ENCODE measurements at places on chromosomes 7 and 10.

DNA sequence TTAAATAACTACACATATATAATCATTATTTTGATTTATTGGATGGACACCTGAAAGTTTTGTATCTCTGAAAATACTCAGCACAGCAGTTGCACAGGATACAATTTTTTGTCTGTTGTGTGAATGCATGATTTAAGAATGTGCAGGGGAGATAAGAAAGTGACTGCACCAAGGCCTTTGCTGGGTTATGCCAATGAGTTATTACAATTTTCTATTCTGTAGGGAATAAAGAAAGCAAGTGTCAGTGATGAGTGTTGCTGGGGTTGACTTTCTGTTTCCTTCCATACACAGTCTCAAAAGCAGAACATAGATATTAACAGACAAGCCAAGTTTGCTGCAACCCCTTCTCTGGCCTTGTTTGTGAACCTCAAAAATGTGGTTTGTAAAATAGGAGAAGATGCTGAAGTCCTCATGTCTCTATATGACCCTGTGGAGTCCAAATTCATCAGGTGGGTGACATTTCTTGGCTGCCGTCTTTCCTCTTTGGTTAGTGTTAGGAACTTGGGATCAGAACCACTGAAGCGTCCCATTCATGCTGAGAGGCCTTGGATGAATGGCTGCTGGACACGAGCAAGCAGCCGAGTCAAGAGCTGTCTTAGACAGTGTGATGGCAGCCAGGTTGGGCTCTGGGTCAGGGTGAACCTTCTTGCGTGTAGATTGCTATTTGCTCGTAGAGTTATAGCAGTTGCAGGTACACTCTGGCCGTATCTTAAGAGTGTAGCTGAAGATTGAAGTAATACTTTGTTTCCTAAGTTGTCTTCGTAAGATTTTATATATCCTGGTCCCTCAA, 92.8 kb downstream of the DOCK1 start:
- no peak for DNase-seq

DNA sequence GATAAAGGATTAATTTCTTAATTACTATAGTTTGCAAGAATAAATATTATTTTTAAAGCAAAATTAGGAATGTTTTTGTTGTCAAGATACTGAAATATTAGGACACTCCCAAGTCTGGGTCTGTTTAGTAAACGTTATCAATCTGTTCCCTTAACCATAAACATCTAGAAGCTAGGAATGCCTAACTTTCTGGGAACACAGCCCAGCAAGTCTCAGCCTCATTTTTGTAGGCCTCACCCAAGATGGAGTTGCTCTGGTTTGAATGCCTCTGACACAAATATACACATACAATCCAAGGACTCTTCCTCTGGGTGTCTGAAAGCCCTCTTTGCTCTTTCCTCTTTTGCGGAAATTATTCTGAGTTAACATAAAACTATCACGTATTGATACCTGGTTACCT, 487.4 kb upstream of the CELF2 start:
- no peak for DNase-seq

GRCh38 chr7:5477723-5478531, 54.3 kb upstream of the TNRC18 start:
- no peak for DNase-seq

DNA sequence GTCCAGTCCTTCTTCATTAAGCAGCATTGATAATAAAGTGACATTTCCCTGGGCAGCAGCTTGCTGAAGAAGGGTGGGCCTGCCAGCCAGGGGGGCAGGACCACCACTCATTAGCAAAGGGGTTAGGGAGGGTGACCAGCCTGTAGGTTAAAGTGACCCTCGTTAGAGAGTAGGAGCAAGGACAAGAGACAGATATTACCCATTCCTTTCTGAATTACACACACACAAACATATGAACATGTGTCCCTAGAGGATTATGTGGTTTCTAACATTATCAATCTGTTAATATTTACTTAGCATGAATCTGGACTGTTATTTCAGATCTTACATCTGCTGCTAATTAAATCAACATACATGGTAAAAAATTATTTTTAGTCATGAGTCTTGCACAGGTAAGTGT, 88.9 kb downstream of the CTTNBP2 start:
- DNase-seq, result no peak

GRCh38 chr7:29480451-29480850, 83.2 kb upstream of the PRR15 start:
- no peak for DNase-seq

DNA sequence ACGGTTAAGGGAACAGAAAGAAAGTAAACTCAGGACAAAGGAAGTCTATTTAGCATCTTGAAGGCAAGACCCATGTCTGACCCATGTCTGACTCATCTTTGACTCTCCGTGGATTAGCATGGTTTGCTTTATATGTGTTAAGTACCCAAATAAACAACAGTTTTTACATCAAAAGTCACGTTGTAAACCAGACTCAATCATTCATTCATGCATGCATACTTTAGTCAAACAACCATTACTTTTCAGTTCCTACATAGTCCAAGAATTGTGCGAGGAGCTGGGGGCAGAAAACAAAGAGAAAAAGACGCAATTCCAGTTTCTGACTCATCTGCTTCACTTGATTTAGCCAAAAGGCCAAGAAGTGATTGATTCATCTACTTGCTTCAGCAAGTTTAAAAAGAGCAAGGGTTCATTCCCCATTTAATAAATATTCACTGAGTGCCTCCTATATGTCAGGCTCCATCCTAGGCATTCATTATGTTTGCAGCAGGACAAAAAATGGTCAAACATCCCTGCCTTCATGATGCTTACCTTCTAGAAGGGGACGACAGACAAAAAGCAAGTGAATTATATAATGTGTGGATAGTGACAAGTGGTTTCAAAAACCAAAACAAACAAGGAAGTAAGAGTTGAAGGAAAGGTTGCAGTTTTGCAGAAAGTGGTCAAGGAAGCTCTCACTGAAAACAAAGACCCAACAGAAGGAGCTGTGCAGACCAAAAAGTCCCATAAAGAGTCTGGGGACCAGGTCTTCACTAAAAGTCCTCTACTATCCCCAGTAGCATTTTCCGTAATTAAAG, 116.2 kb downstream of the FAM107B start:
- DNase-seq, result peak; percentile 78

- no peak for DNase-seq
These were observed 101.7 kb upstream of the SVIL start for GRCh38 chr10:29736366-29737073.

- peak; percentile 56 for DNase-seq
These were observed 98.3 kb upstream of the ARHGAP21 start for GRCh38 chr10:24821986-24822385.

DNA sequence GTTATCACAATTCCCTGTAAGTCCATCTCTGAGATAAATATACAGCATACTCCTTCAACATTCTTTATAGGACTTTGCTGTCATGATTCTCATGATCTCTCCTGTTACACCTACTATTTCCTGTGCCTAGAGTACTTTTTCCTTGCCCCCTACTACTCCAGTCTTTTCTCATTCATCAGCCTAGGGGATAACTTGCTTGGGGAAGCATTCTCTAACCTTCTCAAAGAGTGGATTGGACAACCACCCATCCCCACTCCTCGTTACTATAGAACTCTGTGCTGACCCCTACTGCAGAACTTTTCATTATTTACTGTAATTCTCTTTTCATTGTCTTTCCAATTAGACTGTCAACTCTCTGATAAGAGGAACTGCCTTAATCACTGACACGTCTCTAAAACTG, 57.4 kb upstream of the TFEC start:
- DNase-seq, result no peak

- DNase-seq, result no peak
These were observed 113.0 kb downstream of the LRMDA start for GRCh38 chr10:75544386-75544785.

DNA sequence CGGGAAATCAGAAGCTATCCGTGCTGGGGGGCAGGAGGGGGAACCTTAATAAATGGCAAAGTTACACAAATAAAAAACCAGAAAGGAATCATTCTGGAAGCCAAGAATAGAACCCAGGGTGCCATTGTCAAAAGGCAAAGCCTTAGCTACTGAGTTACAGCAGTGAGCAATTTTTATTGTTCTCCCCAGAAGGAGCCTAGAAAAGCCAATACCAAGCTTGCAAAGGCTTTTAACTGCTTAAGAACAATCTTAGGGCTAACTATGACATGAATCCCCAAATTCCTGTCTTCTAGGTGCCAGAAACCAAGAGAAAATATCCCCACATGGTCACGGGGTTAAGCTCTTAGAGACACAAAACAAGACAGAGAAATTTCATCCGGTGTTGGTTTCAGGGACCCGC, 482.7 kb downstream of the CCSER2 start:
- DNase-seq, result no peak

DNA sequence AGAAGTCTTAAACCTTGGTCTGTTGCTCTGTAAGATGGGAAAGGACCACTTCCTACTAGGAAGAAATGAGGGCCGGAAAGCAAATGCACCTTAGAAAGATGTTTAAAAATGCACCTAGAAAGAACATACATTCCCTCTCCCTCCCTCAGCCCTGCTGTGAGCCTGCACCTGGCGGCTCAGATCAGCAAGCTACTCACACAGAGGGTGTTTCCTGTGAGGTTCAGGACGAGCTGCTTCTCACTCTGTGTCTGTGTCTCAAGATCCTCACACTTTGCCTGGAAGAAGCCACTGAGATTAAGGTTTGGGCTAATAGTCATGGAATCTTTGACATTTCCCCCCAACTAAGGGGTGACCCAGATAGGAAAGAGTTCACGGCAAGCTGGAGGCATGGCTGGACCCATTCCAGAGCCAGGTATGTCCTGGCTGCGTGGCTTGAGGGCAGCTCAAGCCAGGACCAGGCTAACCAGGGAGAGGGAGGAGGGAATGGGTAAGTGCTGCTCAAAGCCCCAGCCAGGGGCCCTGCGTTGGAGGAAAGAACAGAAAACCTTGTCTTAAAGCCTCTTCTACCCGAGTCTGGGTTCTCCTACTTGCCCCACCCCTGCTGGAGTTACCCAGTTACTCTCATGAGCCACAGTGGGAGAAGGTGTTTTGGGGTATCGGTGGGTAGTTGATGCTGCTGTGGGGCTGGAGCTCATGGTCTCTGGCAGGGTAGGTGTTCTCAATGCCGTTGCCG, 47.5 kb downstream of the PODXL start:
- DNase-seq, result no peak

- no peak for DNase-seq
These were observed 46.8 kb downstream of the DLG5 start for GRCh38 chr10:77879710-77880109.
